Hematopoietic multipotent progenitor cell treated with erythropoietin and hydrocortisone succinate and interleukin-3 and kit ligand, for 4 days (in vitro differentiated cells): ENCODE measurements at places on chromosomes 16 and 17.

- peak; percentile 86 for DNase-seq
Observed at GRCh38 chr17:65154770-65155589, 17.8 kb downstream of the RGS9 start.

- DNase-seq: no peak
Observed at GRCh38 chr17:21742326-21742725, 50.0 kb downstream of the KCNJ18 start.

DNA sequence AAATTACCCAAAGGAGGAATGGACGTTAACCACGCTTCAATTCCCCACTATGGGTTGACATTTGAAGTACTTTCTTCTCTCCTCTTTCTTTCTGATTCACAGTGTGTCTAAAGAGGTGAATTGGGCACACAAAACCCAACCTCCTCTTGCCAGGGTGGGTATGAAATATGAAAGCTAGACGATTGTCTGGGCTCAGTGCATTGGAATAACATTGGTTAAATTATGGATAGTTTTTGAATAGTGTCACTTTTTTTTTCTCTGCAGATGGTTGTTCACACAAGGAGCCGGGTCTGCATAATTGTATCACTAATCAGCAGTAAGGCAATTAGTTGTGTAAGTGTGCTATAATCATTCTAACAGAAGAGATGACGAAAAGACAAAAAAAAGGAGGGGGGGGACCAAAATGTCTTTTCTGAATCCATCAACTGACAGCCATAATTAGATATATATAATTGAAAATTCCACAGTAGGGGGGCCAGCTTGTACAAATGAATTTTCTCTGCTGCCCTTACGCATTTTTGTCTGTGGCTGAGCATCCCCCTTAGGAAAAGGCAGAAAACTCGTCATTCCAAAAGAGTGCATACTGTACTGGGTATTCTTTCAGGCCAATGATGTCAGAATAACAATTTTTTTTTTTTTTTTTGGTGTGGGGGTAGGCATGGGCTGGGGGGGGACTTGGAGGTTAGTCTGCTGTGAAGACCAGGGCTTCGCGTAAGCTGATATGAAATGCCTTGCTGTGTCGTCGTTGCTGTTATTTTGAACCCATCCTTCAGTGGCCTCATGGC lies 307.5 kb upstream of the SALL1 start:
- no peak for DNase-seq

DNA sequence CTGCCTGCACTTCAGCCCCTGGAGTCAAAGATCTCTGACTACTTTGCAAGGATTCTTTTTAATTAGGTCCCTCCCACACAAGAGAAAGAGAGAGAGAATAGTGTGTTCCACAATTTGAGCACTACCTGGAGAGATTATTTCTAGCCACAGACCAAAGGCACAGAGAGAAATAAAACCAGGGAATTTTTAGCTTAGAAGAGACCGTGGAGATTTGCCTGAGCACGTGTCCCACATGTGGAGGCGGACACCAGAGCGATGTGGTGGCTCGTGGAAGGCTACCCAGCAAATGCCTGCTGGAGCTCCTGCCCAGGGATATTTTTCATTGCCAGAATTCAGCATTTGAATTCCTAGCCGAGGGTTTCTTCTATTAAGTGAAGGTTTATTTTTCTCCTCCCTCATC lies 50.6 kb downstream of the MGAT5B start:
- no peak for DNase-seq

GRCh38 chr17:53166731-53167130 lies 656.0 kb upstream of the KIF2B start:
- DNase-seq: no peak

- DNase-seq: no peak
Observed at GRCh38 chr17:72034000-72034399, 86.8 kb upstream of the SOX9 start.

DNA sequence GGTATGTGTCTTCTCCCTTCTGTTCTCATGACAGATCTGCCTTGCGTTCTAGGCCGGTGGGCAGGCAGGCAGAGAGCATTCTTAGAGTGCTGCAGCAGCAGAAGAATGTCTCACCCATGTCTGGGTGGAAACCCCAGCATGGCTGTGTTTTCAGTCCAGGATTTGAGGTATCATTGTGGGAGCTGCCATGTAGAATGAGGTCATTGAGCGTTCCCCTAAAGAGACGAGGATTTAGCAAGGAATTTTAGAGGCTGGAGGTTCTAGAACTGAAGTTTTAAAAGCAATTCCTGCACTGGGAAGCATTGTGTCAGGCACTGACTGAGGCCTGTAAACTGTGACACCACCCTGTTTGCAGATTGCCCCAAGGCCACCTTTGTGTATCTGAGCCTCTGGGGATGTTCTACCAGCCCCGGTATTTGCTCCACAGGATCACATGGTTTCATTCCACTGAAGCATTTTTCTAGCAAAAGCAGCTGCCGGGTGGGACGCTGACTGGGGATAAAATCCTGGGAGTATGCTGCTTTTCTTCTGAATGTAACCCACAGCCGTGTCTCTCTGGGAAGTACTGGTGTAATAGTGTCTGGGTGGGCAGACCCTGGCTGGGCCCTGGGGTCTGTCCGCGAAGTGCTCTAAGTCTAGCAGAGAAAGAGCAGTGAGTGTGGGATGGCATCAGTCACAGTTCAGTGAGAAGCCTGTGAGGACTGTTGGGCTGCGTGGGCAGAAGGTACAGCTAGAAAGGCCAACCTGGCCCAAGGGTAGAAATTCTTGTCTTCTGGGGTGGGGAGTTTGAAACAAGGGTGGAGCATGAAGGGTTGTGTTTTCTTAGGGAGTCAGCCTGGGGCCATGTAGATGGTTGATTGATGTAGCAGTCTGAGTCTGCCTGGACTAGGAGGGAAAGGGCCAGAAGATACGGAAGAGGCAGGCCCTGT lies 30.2 kb downstream of the PLCD3 start:
- DNase-seq: no peak

GRCh38 chr16:30120340-30121105 lies 2.5 kb downstream of the MAPK3 start:
- no peak for DNase-seq

DNA sequence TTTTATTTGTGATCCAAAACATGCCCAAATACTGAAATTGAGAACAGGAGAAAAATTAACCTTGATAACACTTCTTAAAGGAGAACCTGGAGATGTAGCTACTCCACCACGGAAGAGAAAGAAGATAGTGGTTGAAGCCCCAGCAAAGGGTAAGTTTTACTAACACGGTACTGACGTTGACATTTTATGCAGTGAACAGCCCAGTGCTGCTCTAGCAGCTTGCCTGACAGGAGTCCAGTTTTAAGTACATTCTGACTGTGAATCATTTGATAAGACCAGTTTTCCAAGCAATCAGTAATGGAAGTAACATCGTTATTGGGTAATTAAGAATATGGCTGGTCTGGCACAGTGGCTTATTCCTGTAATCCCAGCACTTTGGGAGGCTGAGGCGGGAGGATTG lies 6.5 kb downstream of the ORC6 start:
- DNase-seq: no peak

DNA sequence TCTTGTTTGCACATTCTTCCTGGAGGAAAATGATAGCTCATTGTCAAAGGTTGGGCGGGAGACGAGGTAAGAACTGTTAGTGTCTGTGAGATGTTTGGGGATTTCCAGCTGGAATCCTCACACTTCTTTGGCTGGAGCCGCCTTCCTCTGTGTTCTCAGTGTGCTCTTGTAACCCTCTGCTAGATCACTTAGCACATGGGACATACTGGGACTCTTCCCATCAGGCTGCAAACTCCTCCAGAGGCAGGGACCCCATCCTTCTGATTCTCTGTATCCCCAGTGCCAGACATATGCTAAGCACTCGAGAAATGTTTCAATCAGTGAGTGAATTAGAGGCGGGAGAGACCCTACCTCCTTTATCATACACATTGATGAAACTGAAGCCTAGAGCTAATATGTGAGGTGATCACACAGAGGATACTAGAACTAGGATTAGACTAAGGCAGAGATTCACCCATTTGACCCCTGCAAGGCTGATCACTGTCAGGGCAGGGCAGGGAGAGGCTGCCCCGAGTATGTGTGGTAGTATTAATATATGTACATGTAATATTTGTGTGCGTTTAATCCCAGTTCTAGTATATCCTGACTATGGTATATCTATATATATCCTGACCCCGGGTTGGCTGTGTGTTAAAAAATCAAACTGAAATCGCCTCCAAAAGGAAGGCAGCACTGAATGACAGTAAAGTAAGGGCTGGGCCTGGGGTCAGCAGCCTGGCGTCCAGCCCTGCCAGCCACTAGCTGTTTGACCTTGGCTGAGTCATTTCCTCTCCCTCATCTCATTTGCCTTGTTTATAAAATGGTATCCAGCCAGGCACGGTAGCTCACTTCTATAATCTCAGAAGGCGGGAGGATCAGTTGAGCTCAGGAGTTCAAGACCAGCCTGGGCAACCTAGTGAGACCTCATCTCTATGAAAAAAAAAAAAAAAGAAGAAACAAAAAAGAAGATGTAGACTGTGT lies 75.5 kb upstream of the TBX2 start:
- no peak for DNase-seq

- no peak for DNase-seq
Observed at GRCh38 chr17:21843318-21843865, 151.1 kb downstream of the KCNJ18 start.

DNA sequence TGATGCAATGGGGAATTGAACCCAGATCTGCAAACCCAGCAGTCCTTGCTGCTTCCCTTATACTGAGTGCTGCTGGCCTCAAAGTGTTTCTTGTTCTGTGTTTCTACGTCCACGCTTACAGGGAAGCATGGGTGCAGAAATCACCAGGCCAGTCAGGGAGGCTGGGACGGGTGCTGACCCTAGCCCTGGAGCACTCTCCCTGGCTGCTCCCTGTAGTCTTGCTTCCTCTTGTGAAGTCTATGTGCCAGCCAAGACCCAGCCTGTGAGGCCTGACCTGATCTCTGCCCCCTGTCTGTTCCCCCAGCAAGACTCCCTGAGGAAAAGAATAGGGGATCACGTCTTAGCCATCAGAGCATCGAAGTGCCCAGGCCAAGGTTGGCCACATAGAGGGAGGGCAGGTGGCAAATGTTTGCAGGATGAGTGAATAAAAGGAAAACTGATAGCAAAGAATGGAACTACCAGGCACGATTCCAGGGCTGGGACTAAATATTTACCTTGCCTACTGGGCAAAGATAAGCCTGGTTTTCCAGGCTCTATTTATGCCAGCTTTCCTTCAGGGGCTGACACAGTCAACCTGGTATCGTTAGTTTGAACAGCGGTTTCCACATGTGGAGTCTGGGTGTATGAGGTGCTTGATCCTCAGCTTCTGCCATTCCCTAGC lies 41.2 kb upstream of the RHOT1 start:
- no peak for DNase-seq

DNA sequence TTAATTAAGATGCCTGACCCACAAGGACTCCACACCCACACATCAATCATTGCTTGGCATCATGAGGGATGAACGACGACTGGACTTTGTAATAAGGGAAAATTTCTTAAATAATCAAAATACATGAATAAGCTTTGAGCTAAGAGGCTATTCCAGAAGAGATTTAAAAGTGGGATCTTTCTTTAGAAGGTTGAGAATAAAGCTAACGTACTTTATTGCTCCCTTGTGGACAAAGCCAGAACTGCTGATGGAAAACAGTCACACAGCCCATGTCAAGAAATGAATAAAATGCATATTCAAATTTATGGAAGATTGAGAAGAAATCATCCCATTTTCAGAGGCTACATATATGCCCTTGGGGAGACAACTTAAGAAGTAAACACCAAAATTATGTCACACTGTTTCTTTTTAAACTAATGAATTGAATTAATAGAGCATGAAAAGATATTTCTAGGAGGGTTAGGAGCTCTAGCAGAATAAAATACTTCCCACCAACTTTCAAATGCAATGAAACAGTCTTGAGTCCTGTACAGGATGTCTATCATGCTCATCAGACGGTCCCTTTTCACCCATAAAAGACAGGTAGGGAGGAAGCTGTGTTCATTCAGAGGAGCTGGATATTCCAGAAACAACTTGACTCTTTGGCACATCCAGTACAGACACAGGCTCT lies 60.2 kb upstream of the PHOSPHO1 start:
- peak; percentile 71 for DNase-seq

GRCh38 chr16:56960681-56961281 lies 969 bp upstream of the CETP start:
- no peak for DNase-seq

DNA sequence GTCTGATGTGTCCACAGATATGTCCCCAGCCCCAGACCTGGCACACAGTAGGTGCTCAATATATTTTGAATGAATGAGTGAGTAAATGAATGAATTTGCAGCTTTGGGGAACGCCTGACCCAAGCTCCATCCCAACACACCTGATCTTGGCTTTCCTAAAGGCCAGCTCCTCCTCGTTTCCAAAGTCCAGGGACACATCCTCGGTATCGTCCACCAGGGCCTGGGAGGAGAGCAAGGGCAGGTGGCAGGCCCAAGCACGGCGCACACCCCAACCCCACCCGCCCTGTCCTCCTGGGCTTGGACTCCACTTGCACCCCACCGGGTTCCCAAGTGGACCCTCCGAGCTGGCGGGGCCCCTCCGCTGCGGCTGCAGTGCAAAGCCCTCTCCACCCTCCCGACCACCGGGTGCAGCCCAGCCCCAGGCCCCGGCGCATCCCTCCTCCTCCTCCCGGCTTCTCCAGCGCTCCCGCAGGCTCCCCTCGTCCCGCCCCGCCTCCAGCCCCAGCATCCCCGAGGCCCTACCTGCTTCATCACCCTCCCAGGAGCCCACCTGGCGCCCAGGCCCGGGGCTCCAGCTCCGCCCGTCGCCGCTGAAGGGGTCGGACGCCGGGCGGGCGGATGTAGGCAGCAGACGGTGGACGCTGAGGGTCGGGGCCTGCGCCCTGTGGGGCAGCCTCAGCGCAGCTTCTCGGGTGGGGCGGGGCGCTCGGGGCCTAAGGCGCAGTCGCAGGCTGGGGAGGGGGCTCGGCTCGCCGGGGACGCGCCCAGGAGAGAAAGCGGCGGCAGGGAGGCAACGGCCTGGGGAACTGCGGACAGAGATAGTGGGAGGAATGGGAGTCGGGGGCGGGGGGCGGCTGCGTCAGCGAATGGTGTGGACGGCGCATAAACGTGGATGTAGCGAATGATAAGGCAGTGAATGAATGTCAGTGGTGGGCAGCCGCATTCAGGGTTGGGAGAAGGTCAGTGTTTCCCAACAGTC lies at the start of gene TVP23A:
Gene TVP23A, minus strand, starts transcription at position 832 of the 979 bp plus-strand sequence. Its CDS starts 301 bp downstream, at position 531.
- DNase-seq: no peak

- peak; percentile 4 for DNase-seq
Observed at GRCh38 chr16:83068686-83069085, 441.9 kb downstream of the CDH13 start.

GRCh38 chr17:40510328-40510648 lies 8.9 kb upstream of the TNS4 start:
- no peak for DNase-seq

DNA sequence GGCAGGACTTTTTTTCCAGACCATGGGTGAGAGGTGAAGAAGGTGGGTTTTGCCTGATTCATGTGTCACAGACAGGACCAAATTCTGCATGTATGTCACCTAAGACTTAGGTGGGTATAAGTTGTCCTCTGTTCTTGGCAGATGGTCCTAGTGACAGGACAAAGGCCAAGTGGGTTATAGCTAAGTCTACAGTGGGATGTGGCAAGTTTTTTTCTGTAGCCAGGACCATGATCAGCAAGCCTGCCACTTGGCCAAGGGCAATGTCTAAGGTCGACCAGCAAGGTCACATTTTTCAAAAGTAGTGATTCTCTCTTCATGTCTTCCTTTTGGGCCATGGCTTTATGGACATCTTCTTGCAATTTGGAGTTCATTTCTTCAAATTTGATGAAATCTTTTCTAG lies 20.2 kb downstream of the ZNF267 start:
- DNase-seq: no peak

GRCh38 chr16:67773569-67774456 lies 32.5 kb downstream of the RANBP10 start:
- DNase-seq: no peak
